ENCODE measurements at places on chromosomes 12 and 14.

- DNase-seq, result no peak
Measured at GRCh38 chr12:75712223-75712622, 200.8 kb upstream of the KRR1 start.

DNA sequence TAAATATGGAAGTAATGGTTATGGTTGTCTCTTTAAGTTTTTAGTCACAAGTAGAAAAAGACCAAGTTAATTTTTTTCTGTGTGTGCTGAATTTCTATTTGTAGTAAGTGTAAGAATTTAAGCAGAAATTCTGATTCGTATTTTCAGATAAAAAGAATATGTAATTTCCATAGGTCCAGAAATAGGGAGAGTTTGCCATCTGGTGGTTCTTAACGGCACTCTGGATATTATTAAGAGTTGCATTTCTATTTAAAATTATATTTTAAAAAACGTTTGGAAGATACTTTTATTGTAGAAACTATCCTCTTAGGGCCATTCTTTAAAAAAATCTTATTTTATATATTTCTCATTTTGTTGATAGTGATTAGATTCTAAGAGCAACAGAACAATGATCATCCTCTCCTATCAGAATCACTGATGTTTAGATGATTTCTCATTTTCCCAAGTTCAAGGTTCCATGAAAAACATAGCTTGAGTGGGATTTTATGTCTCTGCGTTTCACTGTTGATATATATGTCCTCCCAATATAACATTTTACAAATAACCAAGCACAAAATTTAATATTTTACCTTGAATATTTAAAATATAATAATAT is 88.3 kb downstream of the LRRK2 start:
- DNase-seq, result peak; percentile 5

DNA sequence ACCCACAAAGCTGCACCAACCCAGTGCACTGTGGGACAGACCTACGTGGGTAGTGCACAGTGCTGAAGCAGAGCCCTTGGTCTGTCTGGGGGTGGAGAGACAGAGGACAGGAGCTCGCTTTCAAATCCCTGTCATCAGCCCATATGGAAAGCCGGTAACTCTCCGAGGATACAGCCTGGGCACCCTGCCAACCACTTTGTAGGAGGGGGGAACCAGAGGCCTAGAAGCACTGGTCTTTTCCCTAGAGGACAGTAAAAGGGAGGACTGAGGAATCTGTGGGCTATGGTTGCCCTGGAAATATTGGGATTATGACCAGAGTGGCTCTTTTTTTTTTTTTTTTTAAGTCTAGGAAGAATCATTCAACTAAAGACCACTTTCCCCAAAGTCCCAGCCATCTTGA is 74.3 kb downstream of the MAP3K9 start:
- peak; percentile 84 for DNase-seq

DNA sequence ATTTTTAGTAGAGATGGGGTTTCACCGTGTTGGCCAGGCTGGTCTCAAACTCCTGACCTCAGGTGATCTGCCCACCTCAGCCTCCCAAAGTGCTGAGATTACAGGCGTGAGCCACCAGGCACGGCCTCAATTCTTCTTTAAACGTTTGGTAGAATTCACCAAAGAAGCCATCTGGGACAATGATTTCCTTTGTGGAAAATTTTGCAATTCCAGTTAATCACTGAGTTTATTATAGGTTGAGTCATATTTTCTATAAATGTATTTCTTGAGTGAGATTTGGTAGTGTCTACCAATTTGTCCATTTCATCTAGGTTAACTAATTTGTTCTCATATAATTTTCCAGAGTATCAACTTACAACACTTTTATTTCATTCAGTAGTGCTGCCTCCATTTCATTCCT is 683.9 kb upstream of the TMEM132C start:
- DNase-seq, result no peak

DNA sequence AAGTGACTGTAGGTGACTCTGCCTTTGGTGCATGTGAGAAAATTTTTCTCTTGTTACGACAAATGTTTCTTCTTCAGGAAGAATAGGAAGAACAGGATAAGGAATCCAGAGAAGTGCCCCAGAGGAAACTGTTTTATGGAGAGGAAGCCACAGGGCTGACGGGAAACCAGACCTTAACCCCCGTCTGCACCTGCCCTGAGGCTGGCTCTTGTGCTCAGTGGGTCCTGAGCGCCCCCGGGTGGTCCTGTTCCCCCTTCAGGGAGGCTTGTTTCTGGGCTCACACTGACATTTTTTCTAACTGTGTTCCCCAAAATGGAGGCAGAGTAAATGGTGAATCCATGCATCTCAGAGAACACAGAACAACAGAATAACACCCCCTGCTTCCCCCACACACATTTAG is 691.8 kb downstream of the TMEM121 start:
- DNase-seq, result no peak

DNA sequence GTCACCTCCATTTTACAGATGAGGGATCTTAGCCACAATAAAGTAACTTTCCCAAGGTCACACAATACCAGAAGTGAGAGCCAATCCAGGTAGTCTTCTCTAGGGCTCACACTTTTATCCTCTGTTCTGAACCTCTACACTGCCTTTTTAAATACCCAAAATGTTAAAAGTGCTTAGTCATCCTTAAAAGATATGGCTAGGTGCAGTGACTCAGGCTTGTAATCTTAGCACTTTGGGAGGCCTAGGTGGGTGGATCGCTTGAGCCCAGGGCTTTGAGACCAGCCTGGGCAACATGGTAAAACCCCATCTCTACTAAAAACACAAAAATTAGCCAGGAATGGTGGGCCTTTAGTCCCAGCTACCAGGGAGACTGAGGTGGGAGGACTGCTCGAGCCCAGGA is 104.1 kb upstream of the PPP4R3A start:
- DNase-seq, result no peak

GRCh38 chr14:61930101-61930857 is 168.1 kb downstream of the SNAPC1 start:
- no peak for DNase-seq

DNA sequence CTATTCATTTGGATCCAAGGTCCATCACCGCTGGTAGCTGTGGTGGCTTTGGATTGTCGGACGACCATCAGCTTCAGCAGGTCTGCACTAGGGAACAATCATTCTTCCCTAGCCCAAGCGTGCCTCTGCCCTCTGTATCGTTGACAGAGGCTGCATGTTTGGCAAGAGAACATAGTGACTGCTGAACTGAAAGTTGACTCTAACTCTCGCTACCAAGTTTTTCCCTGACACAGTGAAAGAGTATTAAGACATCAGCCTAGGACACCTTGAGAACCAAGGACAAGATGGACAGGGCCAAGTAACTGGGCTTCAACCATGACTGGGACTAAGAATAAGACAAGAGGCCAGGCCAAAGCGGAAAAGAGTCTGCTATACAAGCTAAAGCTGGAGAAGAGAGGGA is 26.3 kb downstream of the TSHR start:
- no peak for DNase-seq

- DNase-seq, result no peak
Measured at GRCh38 chr14:95147597-95147996, 9.7 kb downstream of the DICER1 start.

GRCh38 chr12:80714846-80715245 is 1.9 kb upstream of the MYF5 start:
- no peak for DNase-seq

DNA sequence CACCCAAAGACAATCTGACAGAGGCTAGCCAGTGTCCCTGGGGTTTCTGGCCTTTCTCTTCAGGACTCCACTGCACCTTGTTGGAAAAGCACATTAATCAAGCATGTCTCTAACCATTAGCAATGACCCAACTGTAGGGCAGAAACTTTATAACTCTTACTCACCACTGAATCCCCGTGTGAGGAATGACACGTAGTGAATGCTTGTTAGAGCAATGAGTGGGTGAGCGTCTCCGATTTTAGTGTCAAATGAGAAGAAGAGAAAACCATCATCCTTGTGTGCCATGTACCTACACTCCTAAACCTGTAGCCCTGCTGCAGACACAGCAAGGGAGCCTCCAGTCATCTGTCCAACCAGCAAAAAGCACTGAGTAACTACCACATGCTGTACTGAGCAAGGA is 56.5 kb upstream of the GPR68 start:
- DNase-seq, result no peak

GRCh38 chr12:113129664-113130456 is 5.7 kb downstream of the RASAL1 start:
- no peak for DNase-seq

DNA sequence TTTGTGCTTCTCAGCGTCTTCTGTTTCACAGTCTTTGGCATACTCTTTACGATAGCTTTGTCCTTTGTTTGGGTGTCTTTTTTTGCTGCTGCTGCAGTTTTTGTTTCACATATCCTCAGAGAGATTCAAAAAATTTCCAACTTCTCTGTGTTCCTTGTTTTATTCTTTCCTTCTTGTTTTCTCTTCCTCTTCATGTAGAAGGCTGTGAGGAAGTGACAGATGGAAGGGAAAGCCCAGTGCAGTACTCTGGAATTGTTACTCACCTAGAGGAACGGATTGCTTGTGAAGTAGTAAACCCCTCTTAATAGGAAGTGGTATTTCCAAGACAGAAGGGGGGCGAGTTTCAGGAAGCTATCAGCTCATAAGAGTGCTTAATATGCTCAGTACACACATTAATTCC is 1.7 kb downstream of the CREBL2 start:
- DNase-seq, result no peak

DNA sequence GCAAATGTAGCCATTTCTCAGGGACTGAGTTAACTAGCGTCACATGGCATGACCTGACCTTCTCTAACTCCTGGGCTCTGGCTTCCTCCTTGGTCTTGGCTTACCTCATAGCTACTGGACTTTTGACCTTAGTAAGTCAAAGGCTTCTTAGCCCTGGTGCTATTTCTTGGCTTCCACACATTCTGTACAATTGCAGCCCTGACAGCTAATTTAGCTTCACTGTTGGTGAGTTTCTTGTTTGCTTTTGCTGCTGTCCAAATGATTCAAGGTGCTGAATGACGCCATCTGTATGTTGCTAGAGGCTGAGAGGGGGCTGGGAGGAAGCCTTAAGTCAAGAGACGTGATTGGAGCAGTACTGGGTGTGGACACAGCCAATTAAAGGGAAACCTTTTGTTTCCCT is 202.7 kb downstream of the PRKD1 start:
- no peak for DNase-seq

- no peak for DNase-seq
Measured at GRCh38 chr12:103462675-103463074, 33.1 kb downstream of the C12orf42 start.

GRCh38 chr12:97118796-97119375 is 211.8 kb downstream of the NEDD1 start:
- no peak for DNase-seq

DNA sequence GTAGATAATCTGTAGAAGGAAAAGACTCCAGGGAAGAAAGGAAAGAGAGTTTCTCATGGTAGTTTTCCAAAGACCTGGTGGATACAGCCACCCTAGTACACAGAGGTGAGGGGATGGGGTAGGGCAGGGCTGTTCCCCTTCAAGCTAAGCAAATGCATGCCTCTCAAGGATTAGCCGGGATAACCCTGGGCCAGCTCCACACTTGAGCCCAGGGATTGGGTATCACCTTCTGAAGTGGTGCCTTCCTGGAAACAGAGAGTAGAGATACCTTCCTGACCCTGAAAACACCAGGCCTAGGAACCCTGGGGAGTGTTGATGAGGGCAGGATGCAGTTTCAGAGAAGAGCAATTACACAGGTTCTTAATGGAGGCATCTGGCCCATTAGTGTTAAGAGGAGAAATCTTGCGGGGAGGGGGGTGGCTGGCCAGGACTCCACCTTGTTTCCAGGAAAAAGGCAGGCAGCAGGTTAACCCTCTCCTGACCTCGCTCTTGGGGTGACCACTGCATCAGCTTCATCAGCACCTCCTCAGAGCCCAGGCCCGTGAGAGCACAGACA is 106.9 kb upstream of the TMEM233 start:
- no peak for DNase-seq

All from NCI-H345 (cell line).